ENCODE measurements at places on chromosomes 13 and 19.

DNA sequence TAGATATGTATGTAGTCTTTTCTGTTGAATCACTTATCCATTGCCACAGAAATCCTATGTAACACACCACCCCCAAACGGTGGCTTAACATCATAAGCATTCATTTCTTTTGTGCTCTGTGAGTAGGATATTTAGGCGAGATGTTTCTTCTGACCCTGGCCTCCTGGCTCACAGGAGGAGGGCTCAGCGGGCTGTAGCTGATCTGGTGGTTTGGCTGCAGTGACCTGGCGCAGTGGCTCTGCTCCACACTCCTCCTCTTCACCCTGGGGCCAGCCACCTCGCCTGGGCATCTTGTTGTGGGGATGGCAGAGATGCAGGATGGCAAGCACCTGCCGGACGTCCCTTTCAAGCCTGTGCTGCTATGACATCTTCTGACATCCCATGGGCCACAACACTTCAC lies 147.1 kb upstream of the IRS2 start:
- no peak for DNase-seq

DNA sequence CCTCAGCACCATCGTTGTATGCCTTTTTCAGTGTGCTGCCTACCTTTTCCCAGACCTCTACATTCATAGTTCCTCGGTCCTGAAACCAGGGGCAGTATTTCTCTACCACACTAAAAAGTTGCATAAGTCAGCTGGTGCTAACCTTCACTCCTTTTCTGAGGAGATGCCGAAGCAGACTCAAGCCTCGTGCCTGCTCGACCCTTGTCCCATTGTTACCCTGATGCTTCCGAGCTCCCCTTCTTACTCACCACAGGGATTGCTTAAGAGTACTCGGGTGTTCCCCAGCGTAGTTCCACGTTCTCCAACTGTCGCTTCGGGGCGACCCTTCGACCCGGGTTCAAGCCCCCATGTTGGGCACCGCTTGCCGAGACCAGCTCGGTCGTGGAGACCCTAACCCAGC lies 19.0 kb upstream of the IL17D start:
- no peak for DNase-seq

DNA sequence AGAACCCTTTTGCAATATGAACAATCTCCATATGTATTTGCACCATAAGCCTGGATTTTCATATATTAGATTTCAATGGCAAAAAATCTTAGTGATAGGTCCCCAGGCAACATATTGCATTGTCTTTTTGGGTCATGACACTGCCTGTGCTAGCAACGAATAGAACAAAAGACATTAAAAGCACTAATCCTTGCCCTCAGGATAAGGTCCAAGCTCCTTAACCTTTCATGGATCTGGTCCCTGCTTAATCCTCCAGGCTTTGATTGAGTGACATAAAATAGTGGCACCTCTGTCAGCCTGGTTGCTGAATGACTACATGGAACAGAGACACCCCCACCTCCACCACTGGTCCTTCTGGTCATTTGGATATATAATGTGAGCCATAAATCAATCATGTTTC lies 134.4 kb downstream of the RBM26 start:
- no peak for DNase-seq

DNA sequence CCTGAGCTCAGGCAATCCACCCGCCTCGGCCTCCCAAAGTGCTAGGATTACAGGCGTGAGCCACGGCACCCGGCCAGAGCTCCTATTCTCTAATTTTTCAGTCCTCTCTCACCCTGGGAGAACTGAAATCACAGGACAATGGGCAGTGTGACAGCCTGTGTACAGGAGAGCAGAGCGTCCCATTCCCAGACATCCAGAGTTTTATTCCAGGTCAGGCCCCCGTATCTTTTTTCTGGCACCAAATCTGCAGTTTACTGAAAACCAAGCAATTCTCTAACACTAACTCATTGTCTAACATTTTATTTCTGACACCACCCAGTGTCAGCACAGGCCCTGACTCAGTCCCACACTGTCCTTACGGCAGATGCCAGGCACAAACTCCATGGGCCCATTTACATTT lies 6.7 kb downstream of the ZNF708 start:
- no peak for DNase-seq

- DNase-seq, result no peak
Measured at GRCh38 chr13:103062079-103062478, 4.1 kb downstream of the SLC10A2 start.

DNA sequence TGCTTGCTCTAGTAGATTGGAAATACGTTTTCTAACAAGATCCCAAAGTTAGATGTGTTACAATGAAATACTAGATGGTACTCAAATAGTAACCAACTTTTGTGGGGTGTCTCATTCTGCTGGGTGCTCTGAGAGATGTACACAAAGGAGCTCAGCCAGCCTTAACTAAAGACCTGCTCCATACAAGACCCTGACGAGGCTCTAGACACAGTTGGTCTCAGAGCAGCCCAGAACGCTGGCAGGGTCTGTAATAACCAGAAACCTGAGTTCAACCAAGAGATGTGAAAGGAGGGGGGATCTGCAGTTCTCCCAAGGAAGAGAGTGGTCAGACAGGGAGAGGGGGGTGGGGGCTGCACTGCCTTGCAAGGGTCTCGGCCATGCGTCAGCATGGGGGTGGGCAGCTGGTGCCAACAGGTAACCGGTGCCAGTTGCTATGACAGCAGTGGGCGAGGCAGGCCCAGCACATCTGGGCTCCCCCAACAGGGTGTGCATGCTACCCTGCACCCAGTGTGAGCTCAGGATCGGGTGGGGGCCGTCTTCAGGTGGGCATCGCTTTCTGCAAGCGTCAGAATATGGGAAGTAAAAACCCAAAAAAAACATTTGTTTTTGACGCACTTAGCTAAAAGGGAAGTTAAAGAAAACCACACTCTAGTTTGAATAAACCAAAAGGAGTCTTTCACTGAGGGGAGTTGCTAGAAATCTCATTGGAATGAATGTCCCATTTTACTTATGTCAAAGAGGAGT lies 68.0 kb upstream of the GPR183 start:
- peak; percentile 30 for DNase-seq

GRCh38 chr13:114103801-114104654 lies 28.4 kb downstream of the RASA3 start:
- DNase-seq, result no peak

DNA sequence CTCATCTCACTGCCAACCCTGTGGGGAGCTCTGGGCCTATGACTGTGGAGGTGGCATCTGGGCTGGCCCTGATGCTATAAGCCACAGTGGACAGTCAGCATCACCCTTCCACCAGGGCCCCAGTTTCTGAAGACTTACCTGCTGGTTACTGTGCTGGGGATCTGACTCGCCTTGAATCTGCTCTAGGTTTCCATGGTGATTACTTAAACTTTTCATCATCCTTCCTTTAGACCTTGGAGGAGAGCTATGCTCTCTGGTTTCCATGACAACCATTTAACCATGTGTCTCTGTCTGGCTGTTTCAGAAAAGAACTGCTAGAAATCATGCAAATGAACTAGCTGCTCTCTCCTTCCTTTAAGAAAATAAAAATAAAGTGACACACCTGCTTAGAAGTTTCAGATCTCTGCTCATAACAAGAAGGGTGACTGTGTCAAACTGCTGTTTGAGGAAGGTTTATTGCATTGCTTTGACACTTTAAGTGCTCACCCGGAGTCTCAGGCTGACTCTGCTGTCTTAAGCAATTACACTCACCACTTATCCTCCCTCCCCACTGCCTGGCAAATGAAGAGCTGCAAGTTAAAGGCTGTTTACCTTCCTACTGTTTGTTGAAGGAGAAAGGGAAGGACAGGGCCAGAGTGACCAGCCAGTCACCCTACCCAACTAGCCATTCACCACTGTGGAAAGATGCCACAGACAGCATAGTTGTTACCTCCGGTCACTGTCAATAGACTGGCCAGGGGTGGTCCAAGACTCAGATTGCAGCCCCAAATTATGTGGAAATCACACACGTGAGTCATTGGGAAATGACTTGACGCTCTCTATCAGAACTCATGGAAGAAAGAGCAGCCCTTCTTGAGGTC lies 87.6 kb downstream of the HSPH1 start:
- peak; percentile 43 for DNase-seq

DNA sequence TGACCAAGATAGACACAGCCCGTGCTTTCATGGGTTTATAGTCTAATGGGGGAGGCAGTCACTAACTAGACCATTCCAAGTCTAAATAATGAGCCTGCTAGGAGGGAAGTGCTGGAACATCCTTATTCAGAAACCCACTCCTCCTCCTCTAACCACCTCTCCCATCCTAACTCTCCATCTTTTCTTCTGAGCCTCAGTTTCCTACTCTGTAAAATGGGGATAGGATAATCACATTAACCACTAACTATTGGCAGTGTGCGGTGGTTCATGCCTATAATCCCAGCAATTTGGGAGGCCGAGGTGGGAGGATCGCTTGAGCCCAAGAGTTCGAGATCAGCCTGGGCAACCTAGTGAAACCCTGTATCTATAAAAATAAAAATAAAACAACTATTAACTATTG lies 68.7 kb downstream of the MAP4K1 start:
- no peak for DNase-seq

DNA sequence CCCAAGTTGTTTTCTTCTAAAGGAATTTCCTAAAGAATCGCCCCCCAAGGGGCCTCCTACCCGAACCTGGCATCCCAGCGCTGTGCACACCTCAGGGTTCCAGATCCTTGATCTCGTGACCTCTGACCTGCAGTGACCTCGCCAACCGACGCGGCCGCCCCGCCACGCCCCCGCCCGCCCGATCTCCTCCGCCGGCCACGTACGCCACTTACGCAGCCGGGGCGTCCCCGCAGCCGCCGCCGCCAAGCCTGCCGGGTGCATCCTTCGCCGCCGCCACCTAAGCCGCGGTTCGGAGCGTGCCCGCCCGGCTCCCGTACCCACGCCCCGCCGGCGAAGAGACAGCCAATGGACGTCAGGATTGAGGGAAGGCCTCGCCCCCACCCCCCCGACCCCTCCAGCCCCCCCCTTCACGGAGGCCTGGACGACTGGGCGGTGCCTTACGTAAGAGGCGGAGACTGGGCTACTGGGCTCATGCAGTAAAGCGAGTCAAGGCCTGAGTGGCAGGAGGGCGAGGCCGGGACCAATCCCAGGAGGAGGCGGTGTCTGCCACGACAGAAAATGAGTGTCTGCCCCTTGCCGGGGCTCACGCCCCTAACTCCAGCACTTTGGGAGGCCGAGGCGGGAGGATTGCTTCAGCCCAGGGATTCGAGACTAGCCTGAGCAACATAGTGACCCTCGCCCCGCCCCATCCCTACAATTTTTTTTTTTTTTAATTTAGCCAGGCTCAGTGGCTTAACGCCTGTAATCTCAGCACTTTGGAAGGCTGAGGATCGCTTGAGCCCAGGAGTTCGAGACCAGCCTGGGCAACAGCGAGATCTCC lies at the start of gene YIF1B:
YIF1B (minus strand) TSS at position 291 of the 820 bp plus-strand sequence; CDS start at position 261, 30 bp downstream.
- DNase-seq, result peak; percentile 97

DNA sequence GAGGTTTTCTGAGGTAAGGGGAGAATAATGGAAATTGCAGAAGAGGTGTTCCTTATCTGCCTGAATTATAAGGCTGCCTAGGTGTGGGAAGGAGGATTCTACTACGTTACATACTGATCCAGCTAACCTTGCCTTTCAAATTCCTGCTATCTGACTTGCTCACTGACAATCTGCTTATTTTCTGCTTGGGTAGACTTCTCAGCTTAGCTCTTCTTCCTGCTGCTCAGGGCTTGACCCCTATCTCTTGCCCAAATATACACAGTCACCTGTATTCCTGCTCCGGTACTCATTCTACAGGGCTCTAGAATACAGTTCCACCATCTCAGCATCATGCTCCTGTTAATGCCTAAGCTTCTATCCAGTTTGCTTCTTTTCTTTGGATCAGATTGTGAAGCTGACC lies 1607.6 kb downstream of the OLFM4 start:
- no peak for DNase-seq

- DNase-seq, result no peak
Measured at GRCh38 chr13:48400850-48401291, 12.0 kb downstream of the LPAR6 start.

- DNase-seq, result peak; percentile 55
Measured at GRCh38 chr19:19053508-19054314, 10.1 kb upstream of the SLC25A42 start.

DNA sequence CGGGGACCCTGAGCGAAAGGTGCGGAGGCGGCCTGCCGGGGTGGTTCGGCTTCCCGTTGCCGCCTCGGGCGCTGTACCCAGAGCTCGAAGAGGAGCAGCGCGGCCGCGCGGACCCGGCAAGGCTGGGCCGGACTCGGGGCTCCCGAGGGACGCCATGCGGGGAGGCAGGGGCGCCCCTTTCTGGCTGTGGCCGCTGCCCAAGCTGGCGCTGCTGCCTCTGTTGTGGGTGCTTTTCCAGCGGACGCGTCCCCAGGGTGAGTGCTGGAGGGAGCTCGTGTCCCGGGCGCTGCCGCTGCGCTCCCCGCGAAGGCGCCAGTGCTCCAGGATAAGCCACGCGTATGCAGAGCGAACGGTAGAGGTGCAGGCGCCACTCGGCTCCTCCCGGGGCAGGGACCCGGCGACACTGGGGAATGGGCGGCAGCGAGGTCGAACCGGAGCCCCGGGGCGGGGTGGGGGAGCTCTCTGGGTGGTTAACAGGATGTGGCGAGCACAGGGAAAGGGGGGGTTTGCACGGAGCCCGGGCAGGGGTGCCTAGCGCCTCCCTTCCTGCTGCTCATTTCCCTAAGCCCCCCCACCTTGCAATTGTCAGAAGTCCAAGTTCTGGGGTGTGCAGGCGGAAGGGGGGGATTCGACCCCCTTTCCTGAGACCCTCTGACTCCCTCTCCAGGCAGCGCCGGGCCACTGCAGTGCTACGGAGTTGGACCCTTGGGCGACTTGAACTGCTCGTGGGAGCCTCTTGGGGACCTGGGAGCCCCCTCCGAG lies at the start of gene IL27RA:
IL27RA (plus strand) TSS at position 44 of the 762 bp plus-strand sequence; CDS start at position 155, 111 bp downstream.
- DNase-seq, result peak; percentile 80

DNA sequence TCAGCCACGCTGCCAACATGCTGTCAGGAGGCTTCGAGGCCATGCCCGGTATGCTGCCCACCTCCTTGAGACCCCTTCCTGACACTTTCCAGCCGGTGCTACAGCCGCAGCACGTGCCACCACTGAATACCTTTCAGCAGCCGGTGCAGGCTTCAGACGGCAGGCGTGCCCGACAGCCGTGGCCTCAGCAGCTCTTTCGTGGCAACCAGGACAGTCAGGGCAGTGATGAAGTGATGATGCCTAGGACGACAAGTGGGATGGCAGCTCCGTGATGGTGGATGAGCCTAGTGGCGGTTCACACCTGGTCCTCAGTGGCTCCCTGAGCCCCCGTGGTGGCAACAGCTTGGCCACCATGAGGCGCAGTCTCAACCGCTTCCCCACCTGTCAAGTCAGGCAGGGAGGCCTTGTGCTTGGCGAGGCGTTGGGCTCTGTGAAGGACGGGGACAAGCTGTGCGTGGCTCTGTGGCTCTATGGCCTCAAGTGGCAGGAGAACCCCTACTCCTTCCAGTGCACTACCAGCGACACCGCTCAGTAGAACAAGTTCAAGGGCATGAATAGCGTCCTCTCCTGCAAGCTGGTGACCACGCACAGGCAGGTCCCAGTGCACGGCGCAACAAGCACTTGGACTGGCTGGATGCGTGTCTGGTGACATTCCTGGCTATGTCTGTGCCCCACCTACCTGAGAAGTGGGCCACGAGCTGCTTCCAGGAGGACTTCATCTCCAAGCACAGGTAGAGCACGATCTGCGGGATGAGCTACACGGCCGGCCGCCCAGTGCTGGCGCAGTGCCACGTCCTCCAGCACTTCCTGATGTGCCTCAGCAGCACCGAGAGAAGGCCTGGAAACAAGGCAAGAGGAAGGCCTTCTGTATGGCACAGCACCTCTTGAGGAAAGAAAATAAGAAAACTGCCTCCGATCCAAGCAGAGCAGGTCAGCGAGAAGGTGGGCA lies 18.2 kb upstream of the ZNF14 start:
- DNase-seq, result no peak

All from activated naive CD8-positive, alpha-beta T cell treated with anti-CD3 and anti-CD28 coated beads for 36 hours (primary cell).